ENCODE measurements at places on chromosomes 12 and 14. TPM values are rescaled to one million over a fixed set of nuclear protein-coding genes. Genes with fewer than 3 reads are reported as not detected.
A peak's percentile ranks its signal among the peaks of the same experiment; 100 is the strongest.

DNA sequence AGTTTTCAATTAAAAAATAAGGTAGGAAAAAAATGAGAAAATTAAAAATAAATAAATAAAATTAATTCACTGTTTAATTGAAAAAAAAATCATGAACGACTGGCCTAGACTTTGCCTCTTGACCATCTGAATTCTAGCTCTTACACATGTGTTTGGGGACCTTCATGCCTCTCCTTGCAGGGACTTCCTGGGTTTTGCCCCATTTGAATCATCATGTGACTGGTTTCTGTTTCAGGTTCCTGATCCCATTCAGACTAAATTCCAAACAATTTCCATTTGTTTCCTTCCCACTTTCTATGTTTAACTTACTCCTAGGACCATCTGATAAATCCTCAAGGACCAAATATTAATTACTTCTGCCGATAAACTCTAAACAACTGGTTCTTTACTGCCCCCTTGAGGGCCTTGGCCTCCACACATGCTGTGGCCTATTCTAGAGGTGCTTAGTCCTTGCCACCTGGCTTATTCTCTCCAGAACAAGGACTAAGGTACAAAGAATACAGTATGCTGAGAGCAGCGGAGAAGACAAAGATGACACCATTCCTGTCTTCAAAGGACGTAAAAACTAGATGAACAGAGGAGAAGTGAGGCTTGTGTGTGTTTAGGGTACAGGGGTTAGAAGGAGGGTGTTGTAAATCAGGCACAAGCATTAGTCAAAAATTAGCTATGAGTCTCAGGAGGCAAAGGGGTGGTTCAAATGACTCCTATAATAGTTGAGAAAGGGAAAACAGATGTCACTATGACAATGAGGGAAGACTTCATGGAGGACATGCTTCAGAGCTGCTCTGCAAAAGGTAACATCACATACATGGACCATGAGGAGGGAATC lies 125.8 kb upstream of the AVPR1A start:
- H3K36me3 ChIP-seq, result no peaks in the 10 kb centered on the region
- H3K27me3 ChIP-seq, result no peaks in the 10 kb centered on the region
- no peak overlapping the region for H3K4me3 ChIP-seq
- H3K4me1 ChIP-seq, result no peaks in the 10 kb centered on the region

DNA sequence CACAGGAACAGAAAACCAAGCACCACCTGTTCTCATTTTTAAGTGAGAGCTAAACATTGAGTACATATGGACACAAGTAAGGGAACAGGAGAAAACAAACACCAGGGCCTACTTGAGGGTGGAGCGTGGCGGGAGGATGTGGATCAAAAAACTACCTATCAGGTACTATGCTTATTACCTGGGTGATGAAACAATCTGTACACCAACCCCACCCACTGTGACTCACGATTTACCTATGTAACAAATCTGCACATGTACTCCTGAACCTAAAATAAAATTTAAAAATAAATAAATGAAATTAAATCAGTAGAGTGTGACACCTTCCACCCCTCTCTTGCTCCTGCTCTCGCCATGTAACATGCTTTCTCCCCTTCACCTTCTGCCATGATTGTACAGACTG lies 615.5 kb downstream of the RPL10L start:
- H3K4me1 ChIP-seq, result no peaks in the 10 kb centered on the region
- no peak for DNase-seq
- H3K27ac ChIP-seq, result no peak overlapping the region
- no peaks in the 10 kb centered on the region for H3K27me3 ChIP-seq
- no peaks in the 10 kb centered on the region for H3K36me3 ChIP-seq

DNA sequence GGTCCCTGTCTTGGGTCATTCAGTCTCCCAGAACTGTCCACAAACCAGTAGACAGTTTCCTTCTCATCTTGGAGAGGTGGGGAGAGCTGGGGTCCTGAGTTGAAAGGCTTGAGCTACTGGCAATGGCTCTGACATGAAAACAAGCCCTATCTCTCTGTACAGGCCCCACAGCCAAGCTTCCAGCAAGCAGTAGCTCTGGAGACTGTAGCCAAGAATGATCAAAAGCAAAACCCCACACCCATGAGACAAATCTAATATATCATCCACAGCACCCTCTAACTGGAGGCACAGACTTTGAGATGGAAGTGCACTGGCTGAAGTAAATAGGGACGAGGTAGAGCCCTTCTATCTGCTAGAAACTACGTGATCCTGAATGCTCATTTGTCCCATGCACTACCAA lies 40.9 kb downstream of the RERG start:
- H3K36me3 ChIP-seq, result no peaks in the 10 kb centered on the region
- H3K4me1 ChIP-seq, result peaks cover 11% of the 10 kb centered on the region
- no peaks in the 10 kb centered on the region for H3K27me3 ChIP-seq
- peak overlapping the region; percentile 76 for H3K27ac ChIP-seq
- no peak overlapping the region for H3K4me3 ChIP-seq

The MIP gene
- not detected for total RNA-seq
